EH (cell line): ENCODE measurements at places on chromosomes 2 and 18.

DNA sequence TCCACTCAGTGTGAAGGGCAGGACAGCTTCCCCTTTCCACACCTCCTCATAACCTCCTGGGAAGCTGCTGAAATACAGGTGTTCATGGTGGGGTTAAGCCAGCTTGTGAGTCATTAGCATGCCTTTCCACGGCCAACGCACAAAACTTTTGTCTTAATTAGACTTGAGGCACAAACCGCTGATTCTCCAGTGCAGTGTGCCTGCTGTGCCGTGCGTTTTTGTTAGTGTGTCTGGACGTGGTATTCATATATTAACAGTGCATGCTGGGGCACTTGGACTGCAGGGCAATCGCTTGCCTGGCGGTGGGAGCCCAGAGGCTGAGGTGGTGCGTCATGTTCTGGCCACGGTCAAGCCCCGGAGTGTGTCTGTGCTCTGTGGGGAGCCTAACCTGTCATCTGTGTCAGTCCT lies 156.2 kb downstream of the SH3RF3 start:
- DNase-seq, result peak; percentile 75

- peak; percentile 50 for DNase-seq
Measured at GRCh38 chr2:69099541-69099940, 86.6 kb downstream of the ANTXR1 start.

DNA sequence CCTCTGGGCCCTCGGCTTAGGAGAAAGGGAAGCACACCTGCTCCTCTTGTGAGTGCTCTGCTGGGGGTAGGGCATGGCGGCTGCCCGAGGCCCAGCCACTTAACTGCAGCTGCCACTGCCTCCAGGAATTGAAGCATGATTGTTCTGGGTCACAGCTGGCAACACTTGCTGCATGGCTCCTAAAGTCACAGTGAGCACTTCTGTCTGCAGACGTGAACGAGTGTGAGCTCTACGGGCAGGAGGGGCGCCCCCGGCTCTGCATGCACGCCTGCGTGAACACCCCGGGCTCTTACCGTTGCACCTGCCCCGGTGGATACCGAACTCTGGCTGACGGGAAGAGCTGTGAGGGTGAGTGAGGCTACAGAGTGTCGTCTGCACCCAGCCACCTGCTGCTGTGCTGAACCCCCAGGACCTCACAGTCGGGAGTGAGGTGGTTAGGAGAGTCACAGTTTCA lies 44.4 kb downstream of the FBLN7 start:
- no peak for DNase-seq

DNA sequence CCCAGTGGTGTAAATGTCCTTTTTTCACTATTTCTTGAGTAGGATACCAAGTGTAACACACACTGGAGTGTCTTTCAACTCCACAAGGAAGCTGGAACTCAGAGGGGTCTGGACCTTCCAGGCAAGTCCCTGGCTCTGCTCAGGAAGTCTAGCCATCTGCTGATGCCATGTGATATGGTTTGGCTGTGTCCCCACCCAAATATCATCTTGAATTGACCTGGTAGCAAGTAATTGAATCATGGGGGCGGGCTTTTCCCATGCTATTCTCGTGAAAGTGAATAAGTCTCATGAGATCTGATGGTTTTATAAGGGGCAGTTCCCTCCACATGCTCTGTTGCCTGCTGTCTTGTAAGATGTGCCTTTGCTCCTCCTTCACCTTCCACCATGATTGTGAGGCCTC lies 99.4 kb upstream of the CDC42EP3 start:
- peak; percentile 33 for DNase-seq

DNA sequence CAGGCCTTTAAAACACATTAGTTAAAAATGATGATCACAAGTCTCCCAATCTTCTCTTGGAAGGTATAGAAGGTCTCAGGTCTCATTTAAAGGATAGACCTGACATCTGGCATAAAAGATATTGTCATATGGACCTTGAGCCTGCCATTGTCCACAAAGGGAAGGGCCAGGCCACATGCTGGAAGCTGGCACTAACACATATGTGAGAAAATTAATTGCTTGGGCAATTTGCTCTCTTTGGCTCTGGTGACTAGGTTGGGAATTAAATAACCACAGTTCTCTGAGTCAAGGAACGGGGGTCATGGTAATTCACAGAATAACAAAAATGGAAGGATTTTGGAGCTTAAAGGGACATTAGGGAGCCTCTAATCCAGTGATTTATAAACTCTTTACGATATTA lies 727.3 kb downstream of the BCL11A start:
- no peak for DNase-seq

- DNase-seq, result no peak
Measured at GRCh38 chr2:20620696-20621365, 30.1 kb downstream of the HS1BP3 start.

GRCh38 chr2:174682007-174682577 lies 82.2 kb downstream of the CHRNA1 start:
- peak; percentile 61 for DNase-seq
